ENCODE measurements at places on chromosomes 13 and 19.
A peak's percentile ranks its signal among the peaks of the same experiment; 100 is the strongest.

- DNase-seq = no peak
Measured at GRCh38 chr19:34178274-34178610, 5.9 kb downstream of the LSM14A start.

GRCh38 chr13:94595001-94595949 lies 677 bp downstream of the TGDS start:
- DNase-seq = peak; percentile 37

DNA sequence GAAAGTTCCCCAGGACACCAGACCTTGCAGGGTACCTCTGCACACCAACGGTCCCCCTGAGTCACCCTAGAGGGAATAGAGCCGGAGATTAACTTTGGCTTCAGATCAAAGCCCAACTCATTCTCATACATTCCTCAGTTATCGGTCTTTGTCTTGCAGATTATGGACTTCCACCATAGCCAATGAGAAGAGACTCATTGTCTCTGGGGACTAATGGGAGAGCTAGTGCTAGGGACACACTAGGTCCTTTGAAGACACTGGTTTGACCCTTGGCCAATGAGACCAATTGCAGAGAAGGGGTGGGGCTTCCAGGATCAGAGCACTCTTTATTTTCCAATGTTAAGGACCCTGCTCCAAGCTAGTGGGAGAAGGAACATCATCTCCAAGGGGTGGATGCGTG lies 6.1 kb downstream of the KLK7 start:
- no peak for DNase-seq

GRCh38 chr13:95221971-95222732 lies 79.1 kb downstream of the ABCC4 start:
- DNase-seq = no peak

- DNase-seq = no peak
Measured at GRCh38 chr19:47492571-47493377, 8.8 kb upstream of the KPTN start.

Measured in activated T-helper 2 cell treated with anti-CD3 and anti-CD28 coated beads, Interferon-gamma antibody, Interleukin-2, Interleukin-4, amounts not matched to agents 10 μg/mL and 5 μg/mL and 100 μg/mL, durations not matched to agents 14 hours and 24 hours and 36 hours (primary cell).